ENCODE measurements at places on chromosomes 4 and X. TPM values are rescaled to one million over a fixed set of nuclear protein-coding genes. Genes with fewer than 3 reads are reported as not detected.

PLRG1 gene
- polyA plus RNA-seq = 59.7 TPM

JAKMIP1 gene
- 0.08 TPM for polyA plus RNA-seq

LRP2BP gene
- polyA plus RNA-seq = 0.48 TPM

CT45A1 gene
- not detected for polyA plus RNA-seq

PABPC5 gene
- 0.34 TPM for polyA plus RNA-seq

RELL1 gene
- polyA plus RNA-seq = 1.8 TPM

HEPH gene
- polyA plus RNA-seq = 3.2 TPM

HSFX4 gene
- polyA plus RNA-seq = not detected

SLITRK4 gene
- polyA plus RNA-seq = 0.14 TPM

ASB9 gene
- 2.1 TPM for polyA plus RNA-seq

H2BW2 gene
- not detected for polyA plus RNA-seq

KLF8 gene
- 7.0 TPM for polyA plus RNA-seq

HTR2C gene
- not detected for polyA plus RNA-seq

PF4V1 gene
- not detected for polyA plus RNA-seq

GAGE1 gene
- polyA plus RNA-seq = not detected

ZMYM3 gene
- polyA plus RNA-seq = 5.8 TPM

SLC16A2 gene
- polyA plus RNA-seq = 2.1 TPM

RGN gene
- polyA plus RNA-seq = 4.1 TPM
